Spinal cord (tissue), 10 donors: ENCODE measurements at places on chromosomes 4 and X. TPM values are rescaled to one million over a fixed set of nuclear protein-coding genes. Genes with fewer than 3 reads are reported as not detected.

DNA sequence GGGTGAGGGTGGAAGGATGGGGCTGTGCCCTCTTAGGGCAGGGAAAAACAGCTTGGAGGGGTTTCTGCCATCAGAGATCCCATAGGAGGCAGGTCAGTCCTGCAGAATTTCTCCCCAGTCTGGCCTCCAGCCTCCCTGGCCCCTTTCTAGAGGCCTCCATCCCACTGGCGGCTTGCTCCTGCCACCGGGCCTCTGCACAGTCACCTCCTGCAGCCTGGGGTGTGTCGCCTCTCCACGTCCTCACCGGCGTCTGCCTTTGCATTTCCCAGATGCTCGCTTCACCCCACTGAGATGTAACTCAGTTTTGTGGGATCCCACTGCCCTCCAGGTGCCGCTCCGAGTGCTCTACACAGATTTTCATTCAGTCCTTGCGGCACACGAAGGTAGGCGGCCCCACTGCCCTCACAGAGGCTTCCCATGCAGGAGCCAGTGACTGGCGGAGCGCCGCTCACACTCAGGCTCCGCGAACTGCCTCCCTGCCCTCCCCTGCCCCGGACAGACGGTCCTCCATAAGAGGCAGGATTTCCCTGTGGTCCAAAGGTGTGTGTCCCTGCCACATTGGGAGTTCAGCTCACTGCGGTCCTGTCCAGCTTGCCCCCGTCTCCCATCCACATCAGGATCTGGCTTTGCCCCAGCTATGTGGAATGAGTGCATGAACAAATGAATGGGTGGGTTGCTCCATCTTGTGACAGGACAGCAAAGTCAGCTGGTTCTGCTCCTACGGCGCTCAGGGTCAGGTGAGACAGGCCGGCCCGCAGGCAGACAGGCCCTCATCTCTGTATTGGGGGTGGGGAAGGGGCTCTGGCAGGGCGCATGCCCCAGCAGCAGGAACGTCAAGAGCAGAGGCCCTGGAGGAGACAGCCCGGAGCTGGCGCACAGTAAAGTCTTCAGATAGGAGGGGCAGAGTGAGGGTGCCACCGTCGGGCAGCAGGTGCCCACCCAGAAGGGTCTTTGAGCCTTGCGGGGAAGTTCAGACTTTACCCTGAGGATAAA, 2.7 kb upstream of the TMEM271 start:
- DNase-seq: no peak
- H3K4me1 ChIP-seq: peaks cover 32% of the 10 kb centered on the region
- H3K27ac ChIP-seq: no peak overlapping the region
- H3K27me3 ChIP-seq: peaks cover 37% of the 10 kb centered on the region
- H3K36me3 ChIP-seq: peaks cover 5% of the 10 kb centered on the region
- H3K4me3 ChIP-seq: no peak overlapping the region

DNA sequence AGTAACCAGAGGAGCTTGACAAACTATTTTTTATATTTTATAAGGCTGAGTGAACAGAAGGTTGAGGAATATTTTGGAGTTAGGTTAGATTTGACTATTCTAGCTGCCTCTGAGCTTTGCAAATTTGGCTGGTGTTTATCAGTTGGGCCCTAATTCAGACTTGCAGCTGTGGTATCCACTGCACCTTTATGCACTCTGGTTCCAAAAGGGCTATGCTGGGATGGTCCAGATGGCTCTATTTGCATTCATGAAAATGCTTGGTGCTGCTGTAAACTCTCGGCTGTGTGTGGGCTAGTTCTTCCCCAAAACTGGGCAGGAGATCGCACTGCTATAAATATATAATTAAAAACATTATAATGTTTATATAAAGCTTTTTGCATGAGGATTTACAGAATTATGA, 106.3 kb downstream of the REPS2 start:
- no peaks in the 10 kb centered on the region for H3K4me1 ChIP-seq
- H3K27ac ChIP-seq: no peak overlapping the region
- H3K27me3 ChIP-seq: peaks cover 13% of the 10 kb centered on the region
- H3K4me3 ChIP-seq: no peak overlapping the region

DNA sequence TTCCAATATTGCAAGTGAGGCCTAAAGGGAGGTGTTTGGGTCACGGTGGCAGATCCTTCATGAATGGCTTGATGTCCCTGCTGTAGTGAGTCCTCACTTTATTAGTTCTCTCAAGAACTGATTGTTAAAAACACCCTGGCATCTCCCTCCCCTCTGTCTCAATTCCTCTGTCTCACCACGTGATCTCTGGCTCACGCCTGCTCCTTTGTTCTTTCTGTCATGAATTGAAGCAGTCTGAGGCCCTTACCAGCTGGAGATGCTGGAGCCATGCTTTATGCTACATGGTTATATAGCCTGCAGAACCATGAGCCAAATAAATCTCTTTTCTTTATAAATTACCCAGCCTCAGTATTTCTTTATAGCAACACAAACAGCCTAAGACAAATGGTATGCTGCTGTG, 980.7 kb upstream of the GRIA3 start:
- no peak for DNase-seq
- H3K4me3 ChIP-seq: no peak overlapping the region
- H3K4me1 ChIP-seq: no peaks in the 10 kb centered on the region
- no peak overlapping the region for H3K27ac ChIP-seq
- H3K27me3 ChIP-seq: no peaks in the 10 kb centered on the region

- H3K4me3 ChIP-seq: no peak overlapping the region
- H3K4me1 ChIP-seq: no peaks in the 10 kb centered on the region
- no peak for DNase-seq
Observed at GRCh38 chr4:127843704-127844600, 36.7 kb upstream of the PLK4 start.

Gene TXK
- total RNA-seq: 0.72 TPM

Gene FGF2
- total RNA-seq: 38.1 TPM

DNA sequence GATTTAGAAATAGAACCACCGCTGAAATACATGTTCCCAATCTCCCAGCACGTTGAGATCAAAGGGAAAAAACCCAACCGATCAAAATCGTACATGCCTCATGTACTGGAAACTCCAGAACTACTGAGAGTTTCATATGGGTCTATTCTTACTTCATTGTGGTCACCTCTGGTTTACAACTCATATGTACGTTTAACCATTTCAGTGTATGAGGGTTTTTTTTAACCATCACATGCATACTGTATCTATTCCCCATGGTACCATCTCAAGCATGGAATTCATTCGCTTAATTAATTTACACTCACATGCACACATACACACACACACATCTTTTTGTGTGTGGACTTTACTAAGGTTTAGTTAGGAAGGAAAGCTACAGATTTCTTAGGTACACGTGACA, 46.0 kb upstream of the CLNK start:
- no peak overlapping the region for H3K27ac ChIP-seq
- no peaks in the 10 kb centered on the region for H3K27me3 ChIP-seq
- no peak for DNase-seq
- H3K36me3 ChIP-seq: no peaks in the 10 kb centered on the region
- H3K4me1 ChIP-seq: no peaks in the 10 kb centered on the region
